ENCODE measurements at places on chromosomes 3 and 15. TPM values are rescaled to one million over a fixed set of nuclear protein-coding genes. Genes with fewer than 3 reads are reported as not detected.

GRCh38 chr3:120153294-120153693 lies 59.0 kb upstream of the GSK3B start:
- no peak for DNase-seq

- DNase-seq, result no peak
These were observed 61.4 kb upstream of the ARHGEF26 start for GRCh38 chr3:154059833-154060232.

DNA sequence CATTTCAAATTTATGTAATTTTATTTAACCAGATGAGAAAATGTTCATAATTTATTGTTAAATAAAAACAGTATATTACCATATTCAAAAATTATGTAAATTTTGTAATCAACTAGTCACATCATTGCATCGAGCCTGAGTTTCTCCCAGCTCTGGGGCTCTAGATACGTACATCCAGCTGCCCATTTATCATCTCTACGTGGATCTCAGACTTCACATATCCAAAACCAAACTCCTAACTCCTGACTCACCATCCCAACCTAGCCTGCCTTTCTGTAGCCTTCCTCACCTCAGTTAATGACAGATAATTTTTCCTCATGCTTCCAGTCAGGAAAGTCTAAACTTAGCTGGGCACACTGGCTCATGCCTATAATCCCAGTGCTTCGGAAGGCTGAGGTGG lies 194.8 kb downstream of the SSR3 start:
- no peak for DNase-seq

DNA sequence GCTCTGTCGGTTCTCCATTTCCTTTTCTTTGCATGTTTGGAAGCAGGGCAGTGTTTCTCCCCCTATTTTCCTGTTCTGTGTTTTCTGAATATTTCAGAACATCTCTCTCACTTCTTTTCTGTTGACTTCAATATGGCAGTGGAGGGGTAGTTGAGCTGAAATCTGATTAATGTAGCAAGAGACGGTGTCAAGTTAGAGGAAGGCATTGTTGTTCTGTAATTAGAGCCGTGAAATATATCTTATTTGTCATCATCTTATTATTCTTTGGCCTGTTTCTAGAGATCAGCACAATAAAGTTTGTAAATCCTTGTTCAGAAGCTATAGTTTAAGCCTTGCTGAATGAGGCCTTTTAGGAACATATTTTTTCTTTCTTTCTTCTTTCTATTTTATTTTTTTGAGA lies 353.9 kb downstream of the PTPRG start:
- DNase-seq, result no peak

- DNase-seq, result no peak
These were observed 6.4 kb upstream of the ERICH6 start for GRCh38 chr3:150710097-150710496.

- DNase-seq, result no peak
These were observed 41.9 kb downstream of the NIPA2 start for GRCh38 chr15:22880068-22880980.

DNA sequence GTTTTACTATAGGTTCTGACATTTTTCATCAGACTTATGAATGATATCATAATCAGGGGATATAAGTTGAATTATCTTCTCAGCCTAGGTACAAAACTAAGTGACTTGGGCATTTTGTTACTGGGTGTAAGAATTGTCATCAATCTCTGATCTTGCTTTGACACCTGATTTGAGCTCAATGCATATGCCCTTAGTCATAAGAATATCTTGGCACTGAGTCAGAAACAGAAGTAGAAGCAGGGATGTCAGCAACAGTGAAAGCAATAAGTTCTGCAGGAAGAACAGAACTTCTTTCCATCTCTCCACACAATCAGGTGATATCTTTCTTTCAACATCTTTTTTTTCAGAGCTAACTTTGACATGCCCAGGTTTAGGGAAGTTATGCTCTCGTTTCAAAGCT lies 14.6 kb downstream of the SLITRK3 start:
- DNase-seq, result no peak

- DNase-seq, result no peak
These were observed 52.0 kb downstream of the SMAD3 start for GRCh38 chr15:67117370-67117769.

- no peak for DNase-seq
These were observed 29.1 kb upstream of the POLG start for GRCh38 chr15:89363770-89364169.

- no peak for DNase-seq
These were observed 46.9 kb upstream of the SEMA6D start for GRCh38 chr15:47670365-47670764.

DNA sequence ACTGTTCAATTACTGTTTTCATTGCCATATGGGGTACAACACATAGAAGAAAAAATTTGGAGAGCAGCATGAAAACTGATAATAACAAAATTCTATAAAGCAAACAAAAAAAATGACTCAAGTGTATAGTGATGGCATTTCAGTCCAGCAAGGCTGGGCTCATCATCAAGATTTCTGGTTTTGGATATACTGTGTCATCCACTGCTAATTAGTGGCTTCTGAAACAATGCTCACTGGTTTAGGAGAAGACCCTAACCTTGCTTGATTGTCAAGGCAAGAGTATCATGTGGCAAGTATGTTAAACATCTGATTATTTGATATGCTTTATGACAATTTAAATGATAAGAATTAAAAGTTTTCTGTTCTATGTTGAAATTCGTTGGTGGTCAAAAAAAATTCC lies 96.9 kb downstream of the RFX7 start:
- DNase-seq, result no peak

GRCh38 chr15:47577000-47577399 lies 140.3 kb upstream of the SEMA6D start:
- DNase-seq, result no peak

DNA sequence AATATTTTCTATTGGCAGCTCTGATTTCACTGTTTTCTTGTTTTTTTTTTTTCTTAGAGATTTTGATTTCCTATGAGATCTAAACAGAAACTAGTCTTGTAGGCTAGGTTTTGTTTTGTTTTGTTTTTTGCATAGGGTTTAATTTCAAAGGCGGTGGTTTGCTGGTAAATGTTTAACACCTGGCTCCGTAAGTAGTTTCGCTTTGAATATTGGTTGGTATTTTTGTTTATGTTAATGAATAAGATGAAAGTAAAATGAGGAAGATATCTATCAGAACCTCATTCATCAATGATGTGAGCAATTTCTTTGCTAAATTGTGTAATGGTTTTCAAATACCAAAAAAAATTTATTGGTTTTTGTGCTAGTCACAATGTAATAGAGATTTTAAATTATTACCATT lies 39.7 kb upstream of the TM4SF1 start:
- no peak for DNase-seq

GRCh38 chr15:48761393-48762158 lies 49.3 kb downstream of the CEP152 start:
- no peak for DNase-seq

GRCh38 chr3:34856081-34856947 lies 783.0 kb upstream of the ARPP21 start:
- no peak for DNase-seq

DNA sequence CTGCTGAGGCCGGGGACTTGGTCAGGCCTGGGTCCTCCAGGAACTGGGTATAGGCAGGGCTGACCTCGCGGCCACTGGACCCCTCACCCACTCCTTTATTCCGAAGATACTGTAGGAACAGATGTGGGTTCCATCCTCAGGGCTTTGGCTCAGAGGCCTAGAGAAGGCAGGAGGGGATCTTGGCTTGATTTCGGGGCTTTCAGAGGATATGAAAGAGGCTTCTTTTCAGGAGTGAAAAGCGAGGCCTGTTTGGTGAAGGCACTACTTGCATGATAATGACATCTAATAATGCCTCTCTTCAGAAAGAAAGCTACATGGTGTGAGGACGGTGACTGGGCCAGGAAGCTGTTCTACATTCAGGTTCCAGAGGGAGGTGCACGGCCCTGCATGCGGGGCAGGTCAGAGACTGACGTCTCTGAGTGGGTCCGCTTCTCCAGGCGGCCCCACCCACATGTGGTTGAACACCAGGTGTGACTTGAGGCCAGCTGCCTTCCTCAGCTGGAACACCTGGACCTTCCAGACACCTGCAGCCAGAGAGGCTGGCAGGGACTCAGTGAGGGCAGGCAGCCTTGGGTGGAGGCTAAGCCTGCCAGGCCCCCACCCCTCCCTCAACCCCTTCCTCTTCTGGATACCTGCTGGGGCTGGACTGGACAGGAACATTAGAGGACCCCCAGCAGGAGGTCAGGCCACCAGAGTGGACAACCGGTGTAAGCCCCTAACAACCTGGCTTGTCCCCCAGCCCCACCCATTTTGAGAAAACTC lies 31.1 kb upstream of the HHATL start:
- no peak for DNase-seq

DNA sequence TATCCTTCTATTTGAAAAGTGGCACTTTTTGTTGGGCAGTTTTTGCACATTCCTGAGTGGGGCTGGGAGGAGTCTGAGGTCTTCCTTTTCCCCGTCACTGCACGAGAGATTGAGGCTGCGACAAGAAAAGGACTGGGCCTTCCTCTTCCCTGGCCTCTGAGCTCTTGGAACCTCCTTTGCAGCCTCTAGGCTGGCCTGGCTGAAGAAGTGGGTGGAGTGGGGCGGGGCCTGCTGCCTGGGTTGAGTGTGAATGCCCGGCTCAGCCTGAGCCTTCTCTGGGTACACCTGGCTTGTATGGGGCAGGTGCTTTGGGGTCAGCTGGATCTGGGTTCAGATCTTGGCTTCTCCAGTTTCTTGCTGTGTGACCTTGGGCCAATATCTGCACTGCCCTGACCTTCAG lies 43.1 kb downstream of the PLXNA1 start:
- no peak for DNase-seq

- DNase-seq, result no peak
These were observed 49.7 kb upstream of the POMGNT2 start for GRCh38 chr3:43155464-43156121.

- DNase-seq, result no peak
These were observed 82.1 kb upstream of the DCLK3 start for GRCh38 chr3:36846406-36846805.

DNA sequence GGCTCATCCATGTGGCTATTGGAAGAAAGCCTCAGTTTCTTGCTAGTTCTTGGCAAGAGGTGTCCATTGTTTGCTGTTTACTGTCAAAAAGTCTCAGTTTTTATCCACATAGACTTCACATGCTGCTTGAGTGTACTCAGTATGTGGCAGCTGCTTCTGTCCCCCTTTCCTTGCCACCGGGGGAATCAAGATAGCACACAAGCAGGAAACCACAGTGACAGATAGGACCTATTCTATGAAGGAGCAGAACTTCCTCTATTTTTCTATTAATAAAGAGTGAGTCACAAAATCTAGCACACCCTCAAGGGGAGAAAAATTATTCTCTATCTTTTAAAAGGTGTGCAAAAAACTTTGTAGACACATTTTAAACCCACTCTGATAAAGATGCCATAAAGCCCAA lies 121.4 kb upstream of the GMNC start:
- no peak for DNase-seq

DNA sequence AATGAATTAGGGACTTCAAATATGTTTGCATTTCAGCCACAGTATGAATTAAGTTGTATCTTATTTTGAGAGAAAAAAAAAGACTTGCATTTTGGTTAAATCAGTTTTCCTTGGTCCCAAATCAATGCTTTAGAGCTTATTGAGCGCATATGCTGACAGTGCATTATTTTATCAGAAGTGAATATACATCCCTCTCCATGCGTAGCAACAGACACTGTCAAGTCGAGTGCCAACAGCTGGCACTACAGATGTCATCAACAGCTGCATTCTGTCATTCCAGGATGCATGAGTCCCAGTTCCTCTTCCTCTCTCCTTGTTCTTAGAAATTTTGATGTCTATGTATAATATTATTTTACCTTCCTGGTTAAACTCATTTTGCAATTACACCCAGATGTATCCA lies 156.1 kb upstream of the FOXB1 start:
- no peak for DNase-seq

DNA sequence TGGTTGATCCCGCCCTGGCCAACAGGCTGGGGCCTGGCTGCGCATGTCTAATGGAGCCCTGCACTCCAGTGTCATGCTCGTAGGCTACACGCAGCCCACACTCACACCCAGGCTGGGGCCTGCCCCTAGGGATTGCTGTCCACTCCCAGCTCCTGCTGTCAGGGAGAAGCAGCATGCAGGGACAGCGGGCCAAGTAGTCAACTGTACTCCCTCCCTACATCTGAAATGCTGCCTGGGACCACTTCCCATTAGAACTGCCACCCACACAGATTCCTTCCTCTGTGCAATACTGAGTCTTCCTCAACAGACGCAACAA lies 16.1 kb downstream of the ALS2CL start:
- DNase-seq, result no peak

GRCh38 chr15:51448622-51449399 lies 107.4 kb downstream of the GLDN start:
- no peak for DNase-seq

- DNase-seq, result no peak
These were observed 87.8 kb downstream of the C3orf70 start for GRCh38 chr3:185065059-185065458.

DNA sequence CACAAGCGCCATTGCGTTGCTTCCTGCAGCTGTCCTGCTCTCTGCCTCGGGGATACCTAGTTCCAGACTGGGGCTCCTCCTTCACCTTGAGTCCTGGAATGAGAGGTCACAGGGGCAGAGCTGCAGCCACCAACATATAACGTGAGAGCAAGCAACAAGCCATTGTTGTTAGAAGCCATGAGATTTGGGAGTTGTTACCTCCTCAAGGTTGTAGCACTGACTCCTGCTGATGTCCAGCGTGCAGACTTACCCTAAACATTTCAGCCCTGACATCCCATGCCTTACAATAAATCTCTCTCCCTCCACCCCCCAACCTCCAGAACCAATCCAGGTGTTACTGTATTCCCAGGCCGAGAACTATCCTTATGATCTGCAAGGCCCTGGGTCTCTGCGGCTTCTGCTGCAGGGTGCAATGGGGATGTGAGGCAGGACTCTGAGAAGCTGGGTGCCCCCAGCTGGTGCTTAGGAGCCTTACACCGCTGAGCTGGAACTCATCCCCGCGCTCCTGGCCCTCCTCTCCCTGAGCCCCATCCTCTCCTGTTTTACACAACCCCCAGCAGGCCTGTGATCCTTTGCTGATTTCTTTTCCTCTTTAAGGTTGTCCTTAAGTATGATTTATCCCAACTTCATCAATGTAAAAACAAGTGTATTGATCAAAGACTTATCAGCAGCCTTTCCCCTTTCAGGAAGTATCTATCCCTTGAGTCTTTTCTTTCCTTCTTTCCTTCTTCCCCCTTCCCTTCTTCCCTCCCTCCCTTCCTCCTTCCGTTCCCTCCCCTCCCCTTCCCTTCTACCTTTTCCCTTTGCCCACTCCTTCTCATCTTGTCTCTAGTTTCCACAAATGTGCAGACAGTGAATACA lies 84.2 kb upstream of the ABHD2 start:
- no peak for DNase-seq

SRGAP3 gene
- 1.9 TPM for total RNA-seq

CADPS gene
- not detected for total RNA-seq

FAM3D gene
- not detected for total RNA-seq

SLC49A4 gene
- total RNA-seq, result 1.3 TPM

TRAT1 gene
- 11.8 TPM for total RNA-seq

ATP2B2 gene
- total RNA-seq, result not detected

HDC gene
- 4.0 TPM for total RNA-seq

FEZF2 gene
- not detected for total RNA-seq

UPK1B gene
- total RNA-seq, result 0.51 TPM

TLR9 gene
- 0.86 TPM for total RNA-seq

AADACL2 gene
- not detected for total RNA-seq

LRRC49 gene
- not detected for total RNA-seq

CCDC9B gene
- total RNA-seq, result 2.8 TPM

ARGFX gene
- not detected for total RNA-seq

FOXB1 gene
- total RNA-seq, result 0.16 TPM

SLC22A14 gene
- not detected for total RNA-seq

UROC1 gene
- not detected for total RNA-seq

Measured in activated naive CD4-positive, alpha-beta T cell treated with anti-CD3 and anti-CD28 coated beads, Interleukin-2, amount 50 U/mL, for 72 hours (primary cell).